Activated CD4-positive, alpha-beta T cell treated with anti-CD3 and anti-CD28 coated beads, Interleukin-2, Interleukin-4, amounts not matched to agents 100 ng/mL and 50 ng/mL, durations not matched to agents 16 hours and 8 hours (primary cell): ENCODE measurements at places on chromosomes 1 and 21.

DNA sequence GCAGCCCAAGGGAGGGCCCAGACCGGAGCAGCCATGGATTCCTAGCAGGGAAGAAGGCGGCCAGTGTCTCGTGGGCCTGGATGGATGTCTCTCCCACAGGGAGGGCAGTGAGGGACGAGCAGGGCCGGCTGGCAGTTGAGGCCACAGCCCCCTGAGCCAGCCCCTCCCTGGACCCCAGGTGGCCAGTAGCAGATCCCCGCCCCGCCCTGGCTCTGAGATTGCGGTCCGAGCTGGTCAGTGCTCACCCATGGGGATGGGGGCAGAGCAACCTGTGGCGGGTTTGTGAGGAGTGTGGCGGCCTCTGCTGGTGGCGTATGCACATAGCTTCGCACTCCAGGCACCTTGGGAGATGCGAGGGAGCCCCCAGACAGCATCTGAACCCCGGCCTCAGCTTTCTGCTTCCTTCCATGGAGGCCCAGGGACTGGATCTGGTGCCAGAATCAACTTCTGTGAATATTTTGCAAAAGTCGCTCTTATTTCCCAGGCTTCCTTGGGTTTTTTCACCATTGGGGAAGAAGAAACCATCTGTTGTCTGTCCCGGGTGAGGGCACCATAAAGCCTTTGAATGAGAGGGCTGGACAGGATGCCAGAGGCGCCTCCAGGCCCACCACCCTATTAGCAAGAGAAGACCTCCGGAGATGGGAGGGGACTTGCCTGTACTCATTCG lies 8.4 kb upstream of the KCNN3 start:
- DNase-seq, result peak; percentile 74

DNA sequence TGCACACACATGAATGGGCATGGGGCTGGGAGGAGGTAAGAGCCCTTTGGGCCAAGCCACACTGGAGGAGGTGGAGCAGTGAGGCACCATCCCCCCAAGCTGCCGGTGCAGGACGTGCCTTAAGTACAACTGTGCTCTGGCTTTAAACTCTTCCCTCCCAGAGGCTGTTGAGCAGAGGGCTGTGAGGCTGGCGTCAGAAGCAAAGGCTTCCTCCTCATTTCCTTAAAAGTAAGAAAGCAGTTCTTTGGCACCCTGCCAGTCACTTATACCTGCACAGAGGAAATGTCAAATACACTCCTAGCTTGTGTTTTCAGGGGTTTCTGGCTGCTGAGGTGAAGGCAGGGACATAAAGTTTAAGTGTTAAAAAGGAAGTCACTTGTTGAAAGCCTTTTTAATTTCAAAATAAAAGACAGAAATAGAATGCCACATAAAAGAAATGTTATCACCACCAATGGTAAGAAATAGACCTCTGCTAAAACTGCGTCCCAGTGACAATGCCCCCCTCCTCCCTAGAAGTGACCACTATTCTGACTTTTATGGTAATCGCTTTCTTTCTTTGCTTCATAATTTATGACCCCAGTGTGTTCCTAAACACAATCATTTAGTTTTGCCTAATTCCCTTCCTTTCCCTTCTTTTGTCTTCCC lies 33.0 kb downstream of the LAMC2 start:
- DNase-seq, result no peak

DNA sequence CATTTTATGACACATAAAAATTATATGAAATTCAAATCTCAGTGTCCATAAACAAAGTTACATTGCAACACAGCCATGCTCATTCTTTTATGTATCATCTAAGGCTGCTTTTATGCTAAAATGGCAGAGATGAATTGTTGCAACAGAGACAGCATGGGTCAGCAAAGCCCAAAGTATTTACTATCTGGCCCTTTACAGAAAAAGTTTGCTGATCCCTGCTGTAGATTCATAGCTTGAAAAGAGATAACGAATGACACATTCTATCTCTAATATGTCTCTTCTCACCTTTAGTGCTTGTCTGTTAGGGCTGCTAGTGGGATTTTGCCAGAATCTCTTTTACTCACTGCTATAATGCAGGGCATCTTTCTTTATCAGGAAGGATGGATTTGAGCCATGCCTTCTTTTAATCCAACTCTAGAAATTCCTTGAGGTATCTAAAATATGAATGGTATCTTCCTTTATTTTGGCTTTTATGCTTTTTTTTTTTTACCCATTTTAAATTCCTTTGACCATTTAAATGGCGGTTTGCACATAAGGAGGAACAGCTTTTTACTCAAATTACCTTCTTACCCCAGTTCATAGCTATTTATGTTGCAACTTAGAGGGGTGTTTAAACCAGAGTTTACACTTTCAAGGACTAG lies 598.2 kb downstream of the PLPP3 start:
- DNase-seq, result no peak

- DNase-seq, result no peak
Observed at GRCh38 chr1:8633741-8634501, 183.5 kb downstream of the RERE start.

- peak; percentile 57 for DNase-seq
Observed at GRCh38 chr1:209248649-209249279, 334.8 kb upstream of the CAMK1G start.

- DNase-seq, result no peak
Observed at GRCh38 chr1:177122461-177123251, 41.9 kb downstream of the ASTN1 start.

DNA sequence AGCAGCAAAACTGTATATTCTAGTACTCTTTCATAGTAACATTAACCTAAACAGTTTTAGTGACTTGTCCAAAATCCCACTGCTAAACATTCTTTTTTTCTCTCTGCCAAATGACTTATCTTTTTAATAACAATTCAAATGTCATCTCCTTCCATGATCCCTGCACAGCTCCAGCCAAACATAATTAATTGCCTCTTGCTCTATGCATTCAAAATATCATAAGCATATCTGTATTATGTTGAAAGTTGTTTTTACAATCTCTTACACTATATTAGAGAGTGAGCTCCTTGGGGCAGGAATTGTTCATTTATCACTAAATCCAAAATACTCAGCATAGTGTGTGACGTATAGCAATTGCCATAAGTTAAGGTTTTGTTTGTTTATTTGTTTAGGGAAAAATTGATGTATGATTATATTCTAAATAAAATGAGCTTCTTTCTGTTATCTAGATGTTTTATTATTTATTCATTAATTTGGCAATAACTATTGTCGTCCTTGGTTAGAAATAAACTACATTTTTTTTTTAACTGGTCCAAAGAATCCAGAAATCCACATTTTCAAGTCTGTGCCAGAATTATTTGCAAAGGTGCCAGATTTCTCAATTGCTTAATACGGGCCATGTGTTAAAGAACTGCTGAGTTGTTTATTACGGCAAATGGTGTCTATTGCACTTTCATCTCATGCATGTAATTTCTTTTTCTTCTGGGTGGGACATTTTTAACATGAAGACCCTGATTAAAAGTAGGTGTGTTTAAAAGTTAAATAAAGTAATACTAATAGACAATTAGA lies 577.2 kb upstream of the ZRANB2 start:
- DNase-seq, result no peak

GRCh38 chr1:193105821-193106177 lies 585 bp upstream of the GLRX2 start:
- no peak for DNase-seq
